NCI-H69 (cell line): ENCODE measurements at places on chromosomes 6 and 20.

GRCh38 chr20:54044156-54044555 lies 26.2 kb downstream of the BCAS1 start:
- DNase-seq, result no peak

- DNase-seq, result peak; percentile 65
Measured at GRCh38 chr20:55160037-55160436, 684.6 kb downstream of the DOK5 start.

- peak; percentile 14 for DNase-seq
Measured at GRCh38 chr6:79802657-79803300, 144.6 kb downstream of the ELOVL4 start.

DNA sequence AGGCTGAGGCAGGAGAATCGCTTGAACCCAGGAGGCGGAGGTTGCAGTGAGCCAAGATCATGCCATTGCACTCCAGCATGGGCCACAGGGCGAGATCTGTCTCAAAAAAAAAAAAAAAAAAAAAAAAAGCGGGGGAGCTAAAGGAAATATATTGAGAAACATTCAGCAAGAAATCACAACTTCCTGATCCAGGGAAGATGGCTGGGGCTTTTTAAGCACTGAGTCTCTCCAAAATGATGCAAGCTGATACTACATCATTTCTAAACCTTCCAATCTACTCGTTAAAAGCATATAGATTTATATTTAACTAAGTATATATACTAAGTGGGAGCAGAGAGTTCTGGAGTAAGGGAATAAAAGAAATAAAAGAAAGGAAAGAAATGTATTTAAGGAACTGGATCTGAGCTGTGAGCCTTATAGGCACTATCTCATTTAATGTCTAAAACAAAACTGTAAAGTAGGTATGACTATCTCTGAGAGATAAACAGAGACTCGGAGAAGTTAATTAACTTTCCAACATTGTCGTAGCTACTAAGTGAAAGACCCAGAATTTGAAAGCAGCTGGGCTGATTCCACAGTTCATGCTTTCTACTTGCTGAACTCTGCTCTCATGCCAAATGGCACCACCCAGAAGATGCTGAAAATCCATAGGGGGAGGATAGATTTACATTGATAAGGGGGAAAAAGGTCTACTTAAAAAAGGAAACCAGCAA lies 215.0 kb upstream of the MARCKS start:
- peak; percentile 35 for DNase-seq

DNA sequence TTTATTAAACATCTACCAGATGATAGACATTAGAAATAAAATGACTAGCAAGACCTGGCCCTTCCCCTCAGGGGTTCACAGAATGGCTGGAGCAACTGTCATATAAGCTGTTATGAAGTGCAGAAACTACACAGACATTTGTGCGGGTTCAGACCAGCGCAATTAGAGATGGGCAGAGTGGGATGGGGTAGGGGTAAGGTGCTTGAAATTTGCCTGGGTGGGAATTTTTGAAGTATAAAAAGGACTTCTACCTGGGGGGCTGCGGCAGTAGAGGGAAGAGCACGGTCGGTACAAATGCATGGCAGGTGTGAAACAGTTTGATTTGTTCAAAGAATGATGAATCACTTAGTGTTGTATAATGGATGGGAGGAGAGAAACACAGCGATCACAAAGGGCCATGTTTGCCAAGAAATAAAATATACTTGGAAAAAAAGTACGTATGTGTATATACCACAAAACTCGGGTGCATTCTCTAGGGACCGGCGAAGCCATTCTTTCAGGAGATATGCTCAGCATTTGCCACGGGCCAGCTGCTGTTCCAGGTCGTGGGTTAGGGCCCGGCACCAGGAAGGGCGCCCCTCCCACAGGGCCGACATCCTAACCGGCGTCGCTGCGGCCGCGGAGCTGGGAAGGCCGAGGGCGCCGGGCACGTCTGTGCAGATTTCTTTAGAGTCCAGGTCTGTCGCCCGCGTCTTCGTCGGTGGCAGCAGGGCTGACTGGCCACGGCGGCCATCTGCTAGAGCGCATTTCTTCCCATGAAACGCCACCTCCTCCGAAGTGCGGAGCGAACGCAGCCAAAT lies 809 bp upstream of the NOL7 start:
- peak; percentile 90 for DNase-seq

DNA sequence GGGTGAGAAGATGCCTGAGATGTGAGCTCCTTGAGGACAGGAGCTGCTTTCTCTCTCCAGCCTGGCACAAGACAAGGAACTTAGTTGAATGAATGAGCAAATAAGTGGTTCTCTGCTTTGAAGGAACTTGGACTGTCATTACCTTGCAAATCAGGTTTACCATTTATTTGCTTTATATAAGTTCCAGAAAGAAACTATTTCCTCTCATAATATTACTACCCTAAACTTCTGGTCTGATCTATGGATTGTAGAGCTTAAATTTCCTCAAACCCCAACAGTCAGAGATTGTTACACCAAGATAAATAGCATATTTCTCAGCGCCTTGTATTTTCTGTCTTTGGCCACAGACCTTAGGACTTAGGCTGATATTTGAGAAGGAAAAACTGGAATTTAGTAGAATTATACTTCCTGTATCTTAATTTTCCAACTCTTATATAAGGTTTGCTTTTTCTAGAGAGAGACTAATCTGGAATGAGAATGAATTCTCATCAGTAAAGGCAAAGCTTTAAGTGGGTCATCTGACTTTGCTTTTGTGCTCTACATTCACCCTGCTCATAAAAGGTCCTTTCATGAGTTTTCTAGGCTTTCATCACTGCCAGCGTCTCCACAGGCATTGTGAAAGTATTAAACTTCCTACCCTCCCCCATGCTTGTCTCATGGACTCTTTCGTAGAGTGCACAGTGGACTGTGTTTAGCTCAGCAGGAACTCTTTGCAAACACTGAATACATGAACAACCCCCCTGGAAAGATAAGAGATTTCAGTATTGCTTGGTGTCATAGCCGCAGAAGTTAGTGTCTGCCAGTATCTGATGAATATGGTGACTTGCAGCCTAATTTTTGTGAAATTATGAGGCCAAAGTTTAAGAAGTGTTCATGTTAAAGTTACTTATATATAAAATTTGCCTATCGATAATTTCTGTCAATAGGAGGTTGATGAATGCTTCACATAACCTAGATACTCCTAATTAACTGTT lies 74.0 kb downstream of the PTPRA start:
- DNase-seq, result peak; percentile 95

- DNase-seq, result no peak
Measured at GRCh38 chr20:7399114-7399513, 541.1 kb downstream of the HAO1 start.

DNA sequence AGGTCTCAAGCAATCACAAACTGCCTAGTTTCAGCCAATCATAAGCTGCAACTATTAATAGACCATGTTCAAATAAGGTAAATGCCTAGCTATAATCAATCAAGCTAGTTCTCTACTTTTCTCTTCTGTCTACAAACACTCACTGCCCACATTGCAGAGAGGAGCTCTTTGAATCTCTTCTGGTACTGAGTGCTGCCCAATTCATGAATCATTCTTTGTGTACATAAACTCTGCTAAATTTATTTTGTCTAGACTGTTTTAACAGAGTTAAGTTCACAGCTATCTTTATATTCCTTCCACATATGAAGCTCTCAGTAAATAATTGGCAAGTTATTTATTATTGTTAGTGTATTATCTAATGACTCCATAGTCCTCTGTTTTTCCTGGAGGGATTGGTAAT lies 411.0 kb downstream of the EPHA7 start:
- DNase-seq, result peak; percentile 86

DNA sequence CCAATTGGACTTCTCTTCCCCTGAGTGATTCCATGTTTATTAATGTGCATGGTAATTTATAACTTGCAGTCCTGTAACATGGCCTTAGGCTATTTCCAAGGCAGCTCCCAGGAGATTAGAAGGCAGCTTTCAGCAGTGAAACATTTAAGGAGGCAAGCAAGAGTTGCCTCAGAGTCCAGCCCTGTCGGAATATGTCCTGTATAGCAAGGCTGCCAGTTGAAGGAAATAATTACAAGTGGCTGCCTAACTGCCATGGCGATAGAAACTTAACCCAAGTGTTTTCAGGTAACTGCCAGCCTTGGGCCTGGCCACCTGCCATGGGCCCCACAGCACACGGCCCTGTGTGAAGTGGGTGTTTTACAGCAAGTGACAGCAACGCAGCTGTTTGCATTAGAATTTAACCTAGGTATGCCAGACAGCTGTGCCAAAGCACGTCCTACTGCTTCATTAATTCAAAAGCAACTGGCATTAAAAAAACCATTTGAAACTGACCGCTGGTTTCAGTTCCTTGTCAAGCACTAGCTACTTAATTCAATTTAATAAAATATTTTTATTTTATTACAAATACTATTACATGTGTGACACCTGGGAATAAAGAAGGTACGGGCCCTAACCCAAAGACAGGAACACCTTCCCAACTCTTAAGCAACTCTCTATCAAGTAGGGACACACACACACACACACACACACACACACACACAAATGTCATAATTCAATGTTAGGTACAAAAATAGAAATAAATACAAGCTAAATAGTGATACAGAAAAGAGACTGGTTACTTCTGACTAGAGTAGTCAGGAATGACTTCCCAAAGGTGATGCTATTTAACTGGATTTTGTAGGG lies 151.8 kb upstream of the HEY2 start:
- DNase-seq, result peak; percentile 97

- DNase-seq, result no peak
Measured at GRCh38 chr6:43222418-43223059, 6.7 kb downstream of the DNPH1 start.

GRCh38 chr6:83921315-83921714 lies 61.8 kb downstream of the CYB5R4 start:
- DNase-seq, result no peak

DNA sequence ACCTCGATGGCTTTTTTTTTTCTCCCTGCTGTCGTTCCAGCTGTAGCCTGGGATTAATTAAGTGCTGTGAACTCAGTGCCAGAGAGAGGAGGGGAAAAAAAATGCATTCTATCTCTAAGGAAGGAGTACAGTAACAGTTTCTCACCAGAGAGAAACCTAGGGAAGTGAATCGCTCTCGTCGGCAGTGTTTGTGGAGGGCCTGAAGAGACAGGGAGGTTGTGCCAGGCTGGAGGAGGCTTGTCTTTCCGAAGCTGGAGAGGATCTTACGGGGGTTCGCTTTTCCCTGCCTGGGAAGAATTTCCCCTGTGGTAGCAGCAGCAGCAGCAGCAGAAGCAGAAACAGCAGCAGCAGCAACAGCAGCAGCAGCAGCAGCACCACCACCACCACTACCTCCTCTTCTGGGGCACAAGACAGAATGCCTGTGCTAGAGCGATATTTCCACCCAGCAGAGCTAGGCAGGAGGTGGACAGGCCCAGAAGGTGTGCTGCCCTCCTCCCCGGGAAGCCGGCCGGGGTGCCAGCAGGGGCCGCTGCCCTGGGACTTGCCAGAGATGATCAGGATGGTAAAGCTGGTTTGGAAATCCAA lies 186.5 kb downstream of the PDE7B start:
- no peak for DNase-seq

DNA sequence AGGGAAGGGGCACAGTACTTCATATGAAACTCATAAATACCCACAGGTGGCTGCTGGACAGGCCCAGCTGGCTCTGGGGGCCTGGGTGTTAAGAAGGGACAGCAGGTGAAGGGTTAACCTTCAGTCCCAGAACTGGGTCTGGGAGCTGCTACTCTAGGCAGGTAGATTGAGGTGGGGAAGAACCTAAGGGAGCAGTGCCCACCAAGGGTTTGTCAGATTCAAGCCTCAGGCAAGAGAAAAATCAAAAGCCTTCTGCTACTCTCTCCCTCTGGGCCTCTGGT lies 5.6 kb downstream of the RPL10A start:
- peak; percentile 38 for DNase-seq

DNA sequence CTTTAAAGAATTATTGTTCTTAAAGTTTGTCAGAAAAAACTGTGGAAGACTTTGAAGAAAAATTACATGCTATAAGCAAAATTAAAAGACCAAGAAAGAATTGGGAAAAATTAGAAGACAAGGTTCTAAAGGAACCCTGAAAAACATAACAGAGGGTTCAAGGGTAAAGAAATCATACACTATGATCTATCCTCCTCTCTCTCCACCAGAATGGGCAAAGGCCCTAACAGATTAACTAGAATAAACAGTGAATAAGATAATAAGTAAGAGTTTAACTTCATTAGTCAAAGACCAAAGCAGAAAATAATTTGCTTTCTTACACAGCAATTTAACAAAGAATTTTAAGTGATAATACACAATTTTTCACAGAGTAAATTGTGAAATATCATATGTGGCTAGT lies 201.2 kb upstream of the PDE10A start:
- no peak for DNase-seq

GRCh38 chr6:79223611-79224404 lies 10.7 kb downstream of the HMGN3 start:
- DNase-seq, result no peak

DNA sequence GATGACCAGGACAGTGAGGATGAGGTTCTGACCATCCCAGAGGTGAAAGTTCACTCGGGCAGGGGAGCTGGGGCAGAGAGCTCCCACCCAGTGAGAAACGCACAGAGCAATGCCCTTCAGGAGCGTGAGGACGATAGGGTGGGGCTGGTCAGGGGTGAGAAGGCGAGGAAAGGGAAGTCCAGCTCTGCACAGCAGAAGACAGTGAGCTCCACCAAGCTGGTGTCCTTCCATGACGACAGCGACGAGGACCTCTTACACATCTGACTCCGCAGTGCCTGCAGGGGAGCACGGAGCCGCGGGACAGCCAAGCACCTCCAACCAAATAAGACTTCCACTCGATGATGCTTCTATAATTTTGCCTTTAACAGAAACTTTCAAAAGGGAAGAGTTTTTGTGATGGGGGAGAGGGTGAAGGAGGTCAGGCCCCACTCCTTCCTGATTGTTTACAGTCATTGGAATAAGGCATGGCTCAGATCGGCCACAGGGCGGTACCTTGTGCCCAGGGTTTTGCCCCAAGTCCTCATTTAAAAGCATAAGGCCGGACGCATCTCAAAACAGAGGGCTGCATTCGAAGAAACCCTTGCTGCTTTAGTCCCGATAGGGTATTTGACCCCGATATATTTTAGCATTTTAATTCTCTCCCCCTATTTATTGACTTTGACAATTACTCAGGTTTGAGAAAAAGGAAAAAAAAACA lies 16.6 kb upstream of the SLC22A1 start:
- DNase-seq, result no peak

GRCh38 chr20:4234128-4234527 lies 218.8 kb upstream of the RNF24 start:
- DNase-seq, result no peak

DNA sequence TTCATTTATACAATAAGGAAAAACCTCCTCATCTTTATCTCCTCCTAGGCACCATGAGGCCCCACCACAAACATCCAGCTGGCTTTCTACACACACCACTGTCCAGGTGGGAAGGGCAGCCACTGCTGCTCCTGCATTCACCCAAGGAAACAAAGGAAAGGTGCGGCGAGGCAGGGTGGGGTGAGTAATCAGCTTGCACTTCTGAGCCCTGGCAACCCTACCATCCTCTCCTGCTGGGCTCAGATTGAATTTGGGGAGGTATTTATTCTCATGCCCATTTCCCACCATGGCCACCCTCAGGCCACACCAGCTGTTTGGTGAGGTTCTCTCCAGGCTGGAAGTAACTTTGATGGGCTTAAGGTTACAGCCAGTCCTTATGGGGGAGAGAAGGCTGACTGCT lies 31.2 kb upstream of the SPDEF start:
- peak; percentile 97 for DNase-seq
